HT-29 (cell line): ENCODE measurements at places on chromosomes 13 and 19.

DNA sequence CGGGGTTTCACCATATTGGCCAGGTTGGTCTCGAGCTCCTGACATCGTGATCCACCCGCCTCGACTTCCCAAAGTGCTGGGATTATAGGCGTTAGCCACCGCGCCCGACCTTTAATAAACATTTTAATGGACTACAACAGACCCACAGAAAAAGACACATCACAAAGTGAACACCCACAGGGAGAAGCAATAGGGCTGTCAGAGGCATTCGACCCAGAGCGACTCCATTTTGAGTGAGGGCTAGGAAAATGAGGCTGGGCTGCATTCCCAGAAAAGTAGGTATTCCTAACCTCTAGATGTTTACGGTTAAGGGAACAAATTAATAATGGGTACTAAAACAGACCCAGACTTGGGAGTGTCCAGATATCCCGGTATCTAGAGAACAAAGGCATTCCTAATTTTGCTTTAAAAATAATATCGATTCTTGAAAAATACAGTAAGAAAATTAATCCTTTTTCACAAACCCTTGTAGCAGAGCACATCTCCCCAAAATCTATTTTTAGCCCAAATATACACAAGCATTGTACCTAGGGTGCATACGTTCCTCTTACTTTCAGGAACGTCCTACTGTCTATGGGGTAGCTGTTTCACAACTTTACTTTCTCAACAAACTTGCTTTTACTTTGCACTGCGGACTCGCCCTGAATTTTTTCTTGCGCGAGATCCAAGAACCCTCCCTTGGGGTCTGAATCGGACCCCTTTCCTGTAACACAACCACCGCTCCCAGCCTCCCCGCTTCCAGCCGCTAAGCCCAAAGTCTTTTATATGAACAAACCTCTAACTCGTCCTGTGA, 811 bp upstream of the ZNF8 start:
- no peak for DNase-seq

- DNase-seq: no peak
Measured at GRCh38 chr13:60135344-60135743, 28.4 kb downstream of the DIAPH3 start.

DNA sequence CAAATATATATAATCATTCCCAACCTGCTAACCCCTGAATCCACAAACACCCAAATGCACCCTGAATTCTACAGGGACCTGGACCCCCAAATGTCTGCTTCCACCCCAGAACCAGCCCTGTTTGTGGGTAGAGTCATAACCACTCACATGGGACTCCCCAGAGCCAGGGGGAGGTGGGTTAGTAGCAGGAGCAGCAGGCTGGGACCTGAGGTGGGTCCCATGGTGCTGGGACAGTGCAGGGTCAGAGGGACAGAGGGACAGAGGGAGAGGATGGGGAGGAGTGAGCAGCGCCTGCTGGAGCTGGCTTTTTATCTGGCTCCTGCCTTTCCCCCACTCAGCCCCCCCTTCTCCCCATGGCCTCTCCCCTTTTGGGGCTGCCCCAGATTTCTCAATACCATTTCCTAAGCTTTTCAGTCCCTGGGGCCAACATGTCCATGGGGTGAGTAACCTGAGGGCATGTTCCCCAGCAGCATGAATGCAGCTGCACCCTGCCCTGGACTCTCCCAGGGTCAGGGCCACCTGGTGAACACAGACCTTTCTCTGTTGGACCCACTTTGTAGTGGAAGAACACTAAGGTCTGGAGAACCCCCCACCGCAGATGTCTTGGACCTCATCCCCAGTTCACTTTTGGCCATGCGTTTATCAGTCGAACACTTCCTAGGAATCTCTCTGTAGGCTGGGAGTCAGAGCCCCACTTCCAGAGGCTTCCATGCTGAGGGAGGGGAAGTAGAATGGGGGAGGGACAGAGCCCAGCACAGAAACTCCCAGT, at the start of gene C3:
Gene C3 (minus strand): TSS at position 282 of the 769 bp plus-strand sequence. CDS start 61 bp downstream, at position 221.
- no peak for DNase-seq

- no peak for DNase-seq
Measured at GRCh38 chr13:45851956-45852355, 403 bp upstream of the SIAH3 start.

- no peak for DNase-seq
Measured at GRCh38 chr13:114310956-114311355, 3.3 kb upstream of the CHAMP1 start.

DNA sequence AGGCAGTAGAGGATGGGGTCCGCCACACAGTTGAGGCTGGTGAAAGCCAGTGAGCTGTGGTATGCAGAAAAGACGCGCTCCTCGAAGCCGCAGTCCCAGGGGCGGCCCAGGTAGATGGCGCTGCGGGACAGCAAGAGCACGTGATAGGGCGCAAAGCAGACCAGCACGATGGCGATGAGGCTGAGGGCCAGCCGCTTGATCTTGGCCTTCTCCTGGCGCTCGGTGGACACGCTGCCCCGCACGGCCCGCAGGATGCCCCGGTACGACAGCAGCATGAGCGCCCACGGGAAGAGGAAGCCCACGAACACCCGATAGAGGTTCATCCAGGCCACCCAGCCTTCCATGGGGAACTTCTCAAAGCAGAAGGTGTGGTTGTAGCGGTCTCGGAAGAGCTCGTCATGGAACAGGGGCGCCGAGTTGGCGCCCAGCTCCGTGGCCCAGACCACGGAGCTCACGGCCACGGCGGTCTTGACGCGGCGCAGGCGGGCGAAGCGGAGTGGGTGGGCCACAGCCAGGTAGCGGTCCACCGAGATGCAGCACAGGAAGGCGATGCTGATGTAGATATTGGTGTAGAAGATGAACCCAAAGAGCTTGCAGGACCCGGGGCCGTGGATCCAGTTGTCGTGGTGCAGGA, 6.5 kb upstream of the OPA3 start:
- DNase-seq: peak; percentile 69
